Aorta (tissue), 5 donors: ENCODE measurements at places on chromosomes 12 and 14.

DNA sequence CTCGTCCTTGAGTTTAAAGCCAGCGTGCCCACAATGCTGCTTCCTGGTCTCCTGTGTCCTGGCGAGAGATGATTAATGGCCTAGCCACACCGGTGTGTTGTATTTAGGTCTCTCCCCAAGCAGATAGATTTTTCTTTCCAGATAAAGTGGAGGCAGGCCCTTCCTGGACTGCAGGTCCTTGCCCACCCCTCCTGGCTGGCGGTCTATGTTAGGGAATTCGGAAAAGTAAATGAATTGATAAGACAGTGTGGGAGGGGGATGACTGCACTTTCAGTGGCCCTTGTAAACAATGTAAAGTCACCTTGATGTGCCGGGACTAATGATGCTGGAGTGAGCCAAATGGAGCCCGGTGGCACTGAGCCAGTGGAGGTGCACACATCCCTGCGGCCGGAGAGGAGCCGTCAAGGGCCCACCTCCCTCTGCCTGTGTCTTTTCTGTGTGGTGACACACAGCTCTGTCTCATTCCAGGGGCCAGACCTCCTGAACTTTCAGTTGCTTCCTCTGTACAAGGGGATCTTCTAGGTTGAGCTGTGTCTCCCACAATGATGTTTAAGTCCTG lies 70.6 kb upstream of the ESRRB start:
- H3K4me1 ChIP-seq = no peaks in the 10 kb centered on the region
- H3K27ac ChIP-seq = no peak overlapping the region
- H3K36me3 ChIP-seq = no peaks in the 10 kb centered on the region
- H3K4me3 ChIP-seq = no peak overlapping the region

GRCh38 chr12:15977999-15978951 lies 67.1 kb downstream of the DERA start:
- no peaks in the 10 kb centered on the region for H3K36me3 ChIP-seq
- H3K4me1 ChIP-seq = peaks cover 4% of the 10 kb centered on the region
- H3K27me3 ChIP-seq = no peaks in the 10 kb centered on the region
- no peak overlapping the region for H3K4me3 ChIP-seq
- H3K27ac ChIP-seq = no peak overlapping the region
- no peak for DNase-seq

- no peak overlapping the region for H3K4me3 ChIP-seq
- no peaks in the 10 kb centered on the region for H3K4me1 ChIP-seq
- H3K36me3 ChIP-seq = no peaks in the 10 kb centered on the region
- DNase-seq = no peak
- no peak overlapping the region for H3K27ac ChIP-seq
Observed at GRCh38 chr12:65791400-65791799, 32.9 kb upstream of the HMGA2 start.

DNA sequence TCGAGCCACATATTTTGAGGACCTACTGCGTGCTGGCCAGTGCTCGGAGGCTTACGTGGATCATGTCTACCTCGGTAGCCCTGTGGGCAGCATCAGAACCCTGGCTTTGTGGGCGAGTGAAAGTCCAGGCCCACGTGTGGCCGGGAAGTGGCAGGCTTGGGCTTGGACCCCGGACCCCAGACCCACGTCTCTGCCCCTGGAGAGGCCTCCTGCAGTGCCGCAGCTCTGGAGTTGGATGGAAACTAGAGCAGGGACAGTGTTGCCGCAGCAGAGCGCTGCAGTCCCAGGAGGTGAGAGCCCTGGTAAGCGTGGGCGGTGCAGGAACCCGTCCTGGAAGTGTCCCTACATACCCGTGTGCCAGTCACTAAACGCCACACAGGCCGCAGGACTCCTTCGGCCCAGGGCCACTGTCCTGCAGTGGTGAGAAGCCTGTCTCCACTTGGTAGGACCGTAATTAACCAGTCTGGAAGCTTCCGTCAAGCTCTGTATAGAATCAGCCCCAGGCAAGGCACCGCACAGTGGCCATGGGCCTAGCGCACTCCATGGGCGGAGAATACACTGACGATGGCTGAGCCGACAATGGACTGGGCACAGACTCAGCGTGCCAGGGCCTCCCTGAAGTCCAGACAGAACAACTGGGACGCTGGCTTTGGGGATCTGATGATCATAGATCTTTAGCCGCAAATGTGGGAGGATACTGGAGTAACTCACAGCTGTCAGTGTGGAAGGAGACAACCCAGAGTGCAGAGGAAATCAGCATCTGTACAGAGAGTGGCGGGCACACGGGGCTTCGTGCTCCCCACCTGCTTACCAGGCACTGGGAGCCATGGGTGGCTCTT lies 219.5 kb downstream of the KIF26A start:
- H3K27ac ChIP-seq = no peak overlapping the region
- H3K27me3 ChIP-seq = no peaks in the 10 kb centered on the region
- no peaks in the 10 kb centered on the region for H3K36me3 ChIP-seq
- no peaks in the 10 kb centered on the region for H3K4me1 ChIP-seq
- H3K4me3 ChIP-seq = no peak overlapping the region
- DNase-seq = peak; percentile 32

GRCh38 chr12:109871668-109872314 lies 8.6 kb downstream of the GLTP start:
- no peak overlapping the region for H3K4me3 ChIP-seq
- H3K27ac ChIP-seq = no peak overlapping the region
- no peaks in the 10 kb centered on the region for H3K4me1 ChIP-seq
- DNase-seq = no peak
- H3K27me3 ChIP-seq = no peaks in the 10 kb centered on the region

- H3K36me3 ChIP-seq = no peaks in the 10 kb centered on the region
- no peak overlapping the region for H3K4me3 ChIP-seq
- no peak for DNase-seq
- H3K4me1 ChIP-seq = no peaks in the 10 kb centered on the region
Observed at GRCh38 chr12:8455271-8455670, 491 bp upstream of the CLEC6A start.

DNA sequence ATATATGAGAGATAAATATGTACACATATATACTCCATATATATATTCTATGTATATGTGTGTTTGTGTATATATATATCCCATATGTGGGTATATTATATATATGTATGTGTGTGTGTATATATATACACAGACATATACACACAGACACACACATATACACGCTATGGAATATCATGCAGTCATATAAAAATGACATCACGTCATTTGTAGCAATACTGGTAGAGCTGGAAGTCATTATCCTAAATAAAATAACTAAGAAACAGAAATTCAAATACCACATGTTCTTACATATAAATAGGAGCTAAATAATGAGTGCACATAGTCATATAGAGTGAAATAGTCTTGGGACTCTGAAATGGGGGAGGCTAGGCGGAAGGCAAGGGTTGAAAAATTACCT lies 1000.2 kb downstream of the LRFN5 start:
- DNase-seq = no peak
- no peaks in the 10 kb centered on the region for H3K4me1 ChIP-seq
- no peaks in the 10 kb centered on the region for H3K27me3 ChIP-seq
- no peak overlapping the region for H3K27ac ChIP-seq
- no peaks in the 10 kb centered on the region for H3K36me3 ChIP-seq

GRCh38 chr14:95045106-95045701 lies 112.1 kb downstream of the DICER1 start:
- H3K36me3 ChIP-seq = no peaks in the 10 kb centered on the region
- H3K4me3 ChIP-seq = no peak overlapping the region

GRCh38 chr14:90969531-90970166 lies 90.8 kb downstream of the RPS6KA5 start:
- H3K27ac ChIP-seq = no peak overlapping the region
- DNase-seq = no peak
- no peaks in the 10 kb centered on the region for H3K36me3 ChIP-seq

- no peak for DNase-seq
- no peaks in the 10 kb centered on the region for H3K4me1 ChIP-seq
- H3K4me3 ChIP-seq = no peak overlapping the region
- no peaks in the 10 kb centered on the region for H3K27me3 ChIP-seq
- no peak overlapping the region for H3K27ac ChIP-seq
Observed at GRCh38 chr14:69919815-69920214, 40.6 kb downstream of the SMOC1 start.

GRCh38 chr14:32494609-32495434 lies 165.7 kb downstream of the AKAP6 start:
- H3K36me3 ChIP-seq = no peaks in the 10 kb centered on the region
- no peaks in the 10 kb centered on the region for H3K27me3 ChIP-seq
- peak overlapping the region; percentile 69 for H3K4me3 ChIP-seq
- H3K27ac ChIP-seq = peak overlapping the region; percentile 67

DNA sequence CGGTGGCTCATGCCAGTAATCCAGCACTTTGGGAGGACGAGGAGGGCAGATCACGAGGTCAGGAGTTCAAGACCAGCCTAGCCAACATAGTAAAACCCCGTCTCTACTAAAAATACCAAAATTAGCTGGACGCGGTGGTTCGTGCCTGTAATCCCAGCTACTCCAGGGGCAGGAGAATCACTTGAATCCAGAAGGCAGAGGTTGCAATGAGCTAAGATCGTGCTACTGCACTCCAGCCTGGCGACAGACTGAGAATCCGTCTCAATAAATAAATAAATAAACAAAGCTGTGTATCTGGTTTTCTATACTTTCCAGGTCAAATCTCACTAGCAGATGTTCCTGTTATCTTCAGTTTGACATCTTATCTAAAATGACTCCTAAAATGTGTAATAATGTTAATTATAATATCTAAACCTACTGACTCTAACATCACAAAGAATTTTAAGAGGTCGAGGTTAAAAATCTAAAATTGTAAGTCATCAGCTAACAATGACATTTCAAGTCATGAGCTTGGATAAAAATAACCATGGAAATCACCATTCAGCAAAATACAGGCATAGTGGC lies 2.4 kb upstream of the SRP54 start:
- H3K4me1 ChIP-seq = no peaks in the 10 kb centered on the region
- H3K27ac ChIP-seq = no peak overlapping the region
- H3K4me3 ChIP-seq = no peak overlapping the region
- no peaks in the 10 kb centered on the region for H3K36me3 ChIP-seq

DNA sequence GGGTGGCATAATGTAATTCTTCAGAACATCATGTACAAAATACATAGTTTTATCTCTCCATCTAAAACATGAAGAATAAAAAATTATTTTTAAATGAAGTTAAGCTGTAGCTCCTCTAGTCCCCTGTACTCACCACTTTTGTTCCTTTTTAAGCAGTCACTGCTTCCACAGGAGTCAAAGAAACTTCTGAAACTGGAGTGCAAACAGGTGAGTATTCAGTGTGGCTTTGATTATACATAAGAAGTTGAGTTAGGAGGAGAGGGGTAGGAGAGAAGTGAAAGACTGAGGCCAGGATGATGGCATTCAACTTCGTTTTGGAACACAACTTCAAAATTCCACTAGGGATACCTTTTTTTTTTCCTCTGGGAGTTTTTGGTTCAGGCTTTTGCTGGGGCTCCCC lies 131.4 kb upstream of the CNTN1 start:
- H3K27me3 ChIP-seq = no peaks in the 10 kb centered on the region
- H3K4me1 ChIP-seq = no peaks in the 10 kb centered on the region
- no peak for DNase-seq

- H3K27me3 ChIP-seq = no peaks in the 10 kb centered on the region
- H3K4me1 ChIP-seq = no peaks in the 10 kb centered on the region
- no peak overlapping the region for H3K27ac ChIP-seq
- no peaks in the 10 kb centered on the region for H3K36me3 ChIP-seq
Observed at GRCh38 chr14:33377596-33378390, 439.1 kb downstream of the NPAS3 start.

- no peaks in the 10 kb centered on the region for H3K36me3 ChIP-seq
- H3K4me3 ChIP-seq = no peak overlapping the region
- no peaks in the 10 kb centered on the region for H3K4me1 ChIP-seq
Observed at GRCh38 chr12:68097386-68097785, 62.2 kb downstream of the IFNG start.

DNA sequence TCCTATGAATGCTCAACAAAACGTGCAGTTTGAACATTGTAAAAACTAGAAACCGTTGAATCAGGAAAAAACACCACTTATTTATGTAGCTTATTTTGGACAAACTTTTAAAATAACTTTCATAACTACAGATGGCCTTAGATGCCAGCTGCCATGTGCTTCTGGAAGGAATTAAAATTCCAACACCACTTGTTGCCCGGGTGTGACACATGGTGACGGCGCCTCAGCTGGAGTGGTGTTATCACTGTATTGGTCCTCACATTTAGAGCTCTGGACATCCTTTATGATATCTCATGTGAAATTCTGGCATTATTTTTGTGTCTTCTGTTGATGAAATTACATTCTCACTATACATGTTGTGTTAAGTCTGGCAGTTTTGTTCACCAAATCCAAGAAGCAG lies 211.0 kb downstream of the IPO8 start:
- H3K4me3 ChIP-seq = no peak overlapping the region
- DNase-seq = no peak
- no peaks in the 10 kb centered on the region for H3K27me3 ChIP-seq
- no peaks in the 10 kb centered on the region for H3K4me1 ChIP-seq
- no peak overlapping the region for H3K27ac ChIP-seq

- no peaks in the 10 kb centered on the region for H3K36me3 ChIP-seq
- no peaks in the 10 kb centered on the region for H3K27me3 ChIP-seq
- H3K27ac ChIP-seq = no peak overlapping the region
Observed at GRCh38 chr12:24864796-24865125, 84.1 kb downstream of the BCAT1 start.

DNA sequence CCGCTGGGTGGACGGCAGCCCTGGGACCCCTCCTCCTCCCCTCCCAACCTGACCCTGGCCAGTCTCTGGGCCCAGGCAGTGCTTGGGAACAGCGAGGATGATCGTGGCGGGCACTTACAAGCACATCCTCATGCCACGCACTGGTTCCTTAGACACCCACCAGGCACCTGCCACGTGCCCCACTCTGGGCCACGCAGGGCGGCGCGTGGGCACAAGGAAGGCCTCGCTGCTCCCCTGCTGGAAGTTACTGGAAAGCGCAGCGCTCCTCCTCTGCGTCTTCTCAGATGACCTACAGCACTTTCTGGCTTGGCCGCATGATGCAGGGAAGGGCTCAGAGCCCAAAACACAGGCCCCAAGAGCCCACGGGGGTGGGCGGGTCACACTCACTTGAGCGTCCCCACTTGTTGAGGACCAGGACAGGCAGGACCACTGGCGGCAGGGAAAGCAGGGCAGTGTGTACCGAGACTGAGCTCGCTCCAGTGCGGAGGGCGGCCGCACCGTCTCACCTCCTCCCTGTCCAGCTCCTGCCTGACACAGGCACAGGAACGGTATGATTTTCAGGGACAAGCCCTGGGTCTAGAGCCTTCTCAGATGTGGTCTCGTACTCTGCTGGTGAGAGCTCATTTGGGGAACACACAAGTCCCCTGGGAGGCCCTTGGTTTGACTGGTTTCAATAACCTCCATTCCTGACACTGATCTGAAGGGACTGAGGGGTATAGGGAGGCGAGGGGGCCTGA lies 128.3 kb upstream of the EVL start:
- H3K4me3 ChIP-seq = no peak overlapping the region
- DNase-seq = no peak
- no peaks in the 10 kb centered on the region for H3K4me1 ChIP-seq
- H3K36me3 ChIP-seq = no peaks in the 10 kb centered on the region
- H3K27me3 ChIP-seq = no peaks in the 10 kb centered on the region

- no peak for DNase-seq
- peaks cover 12% of the 10 kb centered on the region for H3K4me1 ChIP-seq
- no peak overlapping the region for H3K27ac ChIP-seq
- no peak overlapping the region for H3K4me3 ChIP-seq
Observed at GRCh38 chr12:58897969-58898368, 22.3 kb downstream of the LRIG3 start.

GRCh38 chr14:51981218-51981854 lies 8.0 kb upstream of the RTRAF start:
- H3K27me3 ChIP-seq = no peaks in the 10 kb centered on the region
- no peaks in the 10 kb centered on the region for H3K4me1 ChIP-seq
- H3K27ac ChIP-seq = no peak overlapping the region
- no peak overlapping the region for H3K4me3 ChIP-seq
- H3K36me3 ChIP-seq = no peaks in the 10 kb centered on the region
- no peak for DNase-seq
